ENCODE measurements at places on chromosomes 3 and 15.

- no peak for DNase-seq
Observed at GRCh38 chr3:65144791-65145351, 457.1 kb upstream of the ADAMTS9 start.

DNA sequence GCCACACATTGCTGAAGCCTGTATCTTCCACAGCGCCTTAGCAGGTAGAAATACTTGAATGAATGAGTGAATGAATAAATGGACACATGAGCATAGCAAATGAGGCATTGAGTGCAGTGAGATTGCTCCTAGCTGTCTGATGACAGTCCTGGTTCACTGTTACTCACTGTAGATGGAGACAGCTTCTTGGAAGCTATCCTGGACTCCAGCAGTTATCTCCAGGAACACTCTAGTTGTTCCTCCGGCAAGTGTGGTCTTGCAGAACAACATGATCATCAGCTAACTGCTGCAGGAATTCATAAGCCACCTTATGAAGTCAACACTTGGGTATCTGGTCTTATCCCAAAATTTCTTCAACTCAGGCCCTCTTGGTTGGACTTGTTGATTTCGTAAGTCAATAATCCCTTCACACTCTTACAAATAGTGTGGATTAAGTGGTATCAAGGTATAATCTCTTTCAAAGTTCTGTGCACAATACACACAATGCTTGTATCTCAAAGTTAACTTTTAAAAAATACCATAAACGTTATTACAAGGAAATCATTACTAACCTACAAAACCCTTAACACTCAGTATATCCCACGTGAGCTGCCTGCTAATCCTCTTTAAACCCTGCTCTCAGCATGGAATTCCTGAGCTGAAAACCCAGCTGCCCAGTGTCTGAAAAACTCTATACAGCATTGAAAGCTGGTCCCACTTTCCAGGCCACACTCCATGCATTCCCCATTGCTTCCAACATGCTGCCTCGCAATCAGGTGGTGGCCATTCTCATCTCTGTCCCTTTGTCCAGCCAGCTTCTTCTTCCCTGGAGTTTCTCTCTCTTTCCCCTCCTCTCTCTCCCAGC lies 14.4 kb upstream of the ZBTB38 start:
- no peak for DNase-seq

GRCh38 chr15:60679256-60679655 lies 200.3 kb upstream of the ICE2 start:
- DNase-seq, result no peak

DNA sequence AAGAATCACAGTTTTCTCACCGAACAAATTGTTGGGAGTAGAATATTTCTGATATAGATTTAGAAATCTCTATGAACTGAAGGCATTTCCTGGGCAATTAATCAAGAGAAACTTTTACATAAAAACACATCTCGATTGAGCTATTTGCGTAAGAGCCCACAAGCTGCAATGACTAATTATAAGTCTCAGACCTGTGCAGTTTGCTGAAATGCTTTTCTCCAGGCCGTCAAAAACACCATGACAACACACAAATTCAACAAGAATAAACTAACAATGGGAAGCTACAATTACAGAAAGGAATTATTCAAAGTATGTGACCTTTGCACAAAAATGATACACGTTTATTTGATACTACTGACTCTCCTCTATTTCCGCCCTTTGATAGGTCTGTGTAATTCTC lies 481.2 kb upstream of the WNT5A start:
- no peak for DNase-seq

GRCh38 chr3:168850109-168850508 lies 754.4 kb upstream of the GOLIM4 start:
- DNase-seq, result no peak

GRCh38 chr3:12180218-12180617 lies 21.5 kb upstream of the TIMP4 start:
- DNase-seq, result no peak

DNA sequence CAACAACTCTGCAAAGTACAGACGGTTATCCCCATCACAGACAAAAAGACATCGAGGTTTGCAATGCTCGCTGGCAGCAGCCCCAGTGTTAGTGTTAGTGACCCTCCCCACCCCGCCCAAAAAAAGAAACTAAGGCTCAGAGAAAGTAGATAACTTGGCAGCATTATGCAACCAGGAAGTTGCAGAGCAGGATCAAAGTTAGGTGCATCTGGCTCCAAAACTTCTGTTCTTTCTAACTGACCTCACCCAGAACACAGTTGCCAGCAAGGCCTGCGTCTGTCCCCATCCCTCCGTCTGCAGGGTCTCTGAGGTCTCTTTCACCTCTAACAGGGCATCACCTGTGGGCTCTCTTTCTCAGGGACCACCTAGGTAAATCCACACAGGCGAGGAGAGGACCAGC lies 51.5 kb downstream of the BDH1 start:
- no peak for DNase-seq

DNA sequence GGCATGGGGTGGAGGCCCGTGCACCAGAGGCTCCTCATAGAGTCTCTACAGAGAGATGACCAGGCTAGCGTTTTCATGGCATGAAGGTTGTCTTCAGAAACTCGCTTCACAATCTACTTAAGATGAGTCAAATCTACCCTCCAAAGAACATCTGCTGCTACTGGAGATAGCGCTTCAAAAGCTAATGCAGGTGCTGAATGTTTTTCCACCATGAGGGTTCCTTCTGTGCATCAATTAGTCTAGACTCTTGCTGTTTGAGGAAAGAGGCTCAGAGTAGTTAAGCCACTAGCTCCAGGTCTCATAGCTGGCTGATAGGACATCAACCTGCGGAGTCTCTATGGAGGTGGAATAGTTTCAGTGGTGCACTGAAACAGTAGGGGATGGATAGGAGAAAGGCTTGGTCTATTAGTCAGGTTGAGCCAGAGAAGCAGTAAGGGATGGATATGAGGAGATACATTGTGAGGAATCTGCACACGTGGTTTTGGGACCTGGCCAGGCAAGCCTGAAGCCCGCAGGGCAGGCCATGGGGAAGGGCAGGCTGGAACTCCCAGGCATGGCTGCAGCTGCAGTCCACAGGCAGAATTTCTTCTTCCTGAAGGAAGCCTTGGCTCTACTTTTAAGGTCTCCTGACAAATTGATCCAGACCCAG lies 117.5 kb downstream of the APBA2 start:
- DNase-seq, result no peak

DNA sequence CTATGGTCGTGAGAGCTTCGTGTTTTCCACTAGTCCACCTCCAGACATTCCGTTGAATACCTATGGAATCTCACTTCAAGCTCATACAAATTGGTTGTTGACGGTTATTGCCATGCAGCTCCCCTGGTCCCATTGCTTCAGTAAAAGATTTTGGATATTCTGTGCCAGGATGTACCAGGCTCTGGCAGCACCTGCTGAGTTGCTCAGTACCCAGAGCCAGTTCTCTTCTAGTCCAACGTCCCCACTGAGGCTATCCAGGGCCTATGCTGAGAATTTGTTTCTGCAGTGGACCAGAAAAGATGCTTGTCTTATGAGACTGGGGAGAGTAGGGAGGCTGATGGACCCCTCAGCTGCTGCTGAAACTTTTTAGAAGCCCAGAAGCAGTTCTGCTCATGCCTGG lies 278.9 kb downstream of the FEZF2 start:
- DNase-seq, result no peak

- DNase-seq, result no peak
Observed at GRCh38 chr15:27550635-27551034, 548.5 kb downstream of the OCA2 start.

DNA sequence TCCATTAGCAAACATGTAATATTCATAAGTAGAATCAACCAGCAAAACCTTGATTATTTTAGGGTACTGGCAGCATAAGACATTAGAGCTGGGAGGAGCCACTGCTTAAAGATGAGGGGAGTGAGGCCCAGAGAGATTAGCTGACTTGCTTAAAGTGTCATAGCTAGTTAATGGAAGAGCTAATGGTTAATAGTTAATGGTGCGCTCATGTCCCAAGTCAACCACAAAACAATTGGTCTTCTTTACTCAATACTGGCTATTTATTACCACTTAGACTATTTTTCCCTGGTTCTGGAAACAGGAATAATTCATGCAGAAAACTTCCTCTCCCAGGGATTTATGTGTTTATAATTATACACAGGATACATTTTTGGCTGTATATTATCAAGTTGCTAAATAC lies 33.1 kb downstream of the EIF4E3 start:
- no peak for DNase-seq
